ENCODE measurements at places on chromosomes 3 and 15. TPM values are rescaled to one million over a fixed set of nuclear protein-coding genes. Genes with fewer than 3 reads are reported as not detected.

DNA sequence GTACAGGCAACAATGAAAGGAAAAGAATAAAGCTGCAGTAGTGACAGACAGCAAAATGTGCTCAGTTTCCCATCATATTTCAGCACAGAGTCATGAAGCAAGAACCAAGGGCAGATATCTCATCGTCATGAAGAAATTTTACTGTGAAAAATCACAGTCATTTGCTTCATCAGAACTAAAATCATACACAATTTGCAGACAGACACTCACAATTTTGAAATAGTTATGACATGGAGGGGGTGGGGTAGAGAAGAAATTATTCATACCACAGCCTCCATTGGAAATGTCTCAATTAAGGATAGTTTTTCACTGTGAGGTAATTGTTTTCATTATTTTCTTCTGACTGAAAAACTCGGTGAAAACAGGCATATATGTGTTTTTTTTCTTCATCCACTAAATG is 78.8 kb upstream of the CNTN3 start:
- no peak overlapping the region for H3K27ac ChIP-seq
- no peaks in the 10 kb centered on the region for H3K36me3 ChIP-seq

DNA sequence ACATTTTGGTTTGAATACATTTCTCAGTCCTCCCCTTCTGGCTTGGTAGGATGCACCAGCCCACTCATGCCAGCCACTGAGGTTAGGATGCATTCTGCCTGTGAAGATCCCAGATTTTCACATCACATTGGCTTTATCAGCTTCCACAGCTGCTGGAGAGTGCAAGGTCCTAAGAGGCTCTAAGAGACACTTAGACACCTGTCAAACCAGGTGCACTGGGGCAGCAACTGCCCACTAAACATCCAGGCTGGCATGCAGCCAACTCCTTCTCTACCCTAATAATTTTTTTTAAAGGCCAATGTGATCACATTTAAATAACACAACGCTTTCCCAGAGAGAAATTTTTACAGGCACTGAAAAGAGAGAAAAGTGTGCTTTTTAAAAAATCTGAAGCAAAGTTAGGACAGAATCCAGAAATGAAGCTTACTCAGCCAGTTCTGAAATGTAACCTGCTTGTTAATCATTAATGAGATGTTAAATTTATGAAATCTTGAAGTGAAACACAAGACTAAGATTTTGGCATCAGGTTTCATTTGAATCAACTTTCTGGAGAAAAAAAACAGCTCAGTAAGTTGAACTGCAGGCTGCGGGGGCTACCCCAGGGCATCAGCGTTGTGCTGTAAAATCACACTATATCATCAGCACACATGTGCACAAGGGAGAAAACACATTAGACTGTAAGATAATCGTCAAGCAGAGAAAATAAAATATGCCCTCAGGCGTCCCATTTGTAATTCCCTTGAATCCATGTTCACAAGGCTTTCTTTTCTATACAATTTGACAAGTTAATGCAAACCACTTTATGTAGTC is 312.9 kb downstream of the ZBBX start:
- H3K27me3 ChIP-seq: no peaks in the 10 kb centered on the region
- H3K36me3 ChIP-seq: no peaks in the 10 kb centered on the region
- H3K27ac ChIP-seq: no peak overlapping the region
- no peak overlapping the region for H3K4me3 ChIP-seq
- DNase-seq: no peak

GRCh38 chr15:35362195-35362829 is 183.7 kb downstream of the DPH6 start:
- no peaks in the 10 kb centered on the region for H3K27me3 ChIP-seq
- H3K36me3 ChIP-seq: no peaks in the 10 kb centered on the region
- H3K27ac ChIP-seq: no peak overlapping the region
- no peak for DNase-seq

GRCh38 chr15:85764649-85765277 is 30.0 kb downstream of the KLHL25 start:
- H3K4me1 ChIP-seq: no peaks in the 10 kb centered on the region
- H3K27me3 ChIP-seq: no peaks in the 10 kb centered on the region
- peak overlapping the region; percentile 4 for H3K27ac ChIP-seq

DNA sequence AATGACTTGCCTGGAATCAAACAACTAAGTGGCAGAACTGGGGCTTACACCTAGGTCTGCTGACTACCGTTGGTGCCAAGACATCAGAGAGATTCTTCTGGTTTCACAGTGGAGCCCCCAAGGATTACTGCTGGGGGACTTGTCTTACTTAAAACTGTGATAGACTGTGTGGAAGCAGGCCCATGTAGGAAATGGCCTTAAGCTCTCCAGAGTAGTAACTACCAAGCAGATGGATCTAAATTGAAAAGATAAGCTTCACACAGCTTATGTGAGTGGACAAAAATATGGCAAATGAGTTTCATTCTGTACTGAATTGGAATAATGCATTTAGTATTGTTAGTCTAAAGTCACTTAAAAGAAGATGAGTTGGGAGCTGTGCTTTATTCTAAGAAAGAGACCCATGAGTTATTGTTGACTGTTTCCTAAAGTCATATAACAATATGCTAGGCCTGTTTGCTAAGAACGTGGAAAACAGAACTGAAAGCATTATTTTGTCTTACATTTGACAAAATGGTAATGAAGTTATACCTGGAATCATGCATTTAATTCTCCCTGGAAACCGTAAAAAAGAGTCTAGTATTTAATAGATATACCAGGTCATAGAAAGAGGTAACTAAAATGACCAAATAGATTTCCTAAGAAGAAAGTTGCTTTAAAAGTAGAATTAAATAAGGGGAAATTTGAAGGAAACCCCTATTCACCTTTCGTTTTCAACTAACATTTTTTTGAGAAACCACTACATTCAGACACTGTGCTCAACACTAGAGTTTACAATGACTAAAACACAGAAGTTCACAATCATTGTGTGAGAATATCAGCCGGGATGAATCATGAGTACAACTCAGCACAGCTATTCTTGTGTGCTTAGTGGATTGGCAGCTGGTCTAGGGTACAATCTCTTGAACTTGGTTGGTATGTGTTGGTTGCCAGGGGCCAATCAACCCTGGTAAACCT is 13.0 kb upstream of the MAPK6 start:
- H3K27ac ChIP-seq: no peak overlapping the region
- no peaks in the 10 kb centered on the region for H3K4me1 ChIP-seq
- no peaks in the 10 kb centered on the region for H3K36me3 ChIP-seq
- H3K27me3 ChIP-seq: no peaks in the 10 kb centered on the region

Gene POLQ
- not detected for total RNA-seq

GRCh38 chr3:172592898-172593669 is 69.9 kb upstream of the TNFSF10 start:
- H3K4me3 ChIP-seq: no peak overlapping the region
- H3K27ac ChIP-seq: no peak overlapping the region
- no peak for DNase-seq
- H3K36me3 ChIP-seq: no peaks in the 10 kb centered on the region
- no peaks in the 10 kb centered on the region for H3K4me1 ChIP-seq

Gene CPN2
- total RNA-seq: not detected

Measured in uterus (tissue), 4 donors.